Renal cortex interstitium (tissue), 15 donors: ENCODE measurements at places on chromosomes 5 and 9. TPM values are rescaled to one million over a fixed set of nuclear protein-coding genes. Genes with fewer than 3 reads are reported as not detected.

ARID3C gene
- polyA plus RNA-seq: not detected

EDIL3 gene
- 54.4 TPM for polyA plus RNA-seq

PHF24 gene
- 0.14 TPM for polyA plus RNA-seq

PDE6A gene
- polyA plus RNA-seq: 0.16 TPM

- no peak for DNase-seq
These were observed 55.3 kb downstream of the OR2K2 start for GRCh38 chr9:111274737-111275136.

DNA sequence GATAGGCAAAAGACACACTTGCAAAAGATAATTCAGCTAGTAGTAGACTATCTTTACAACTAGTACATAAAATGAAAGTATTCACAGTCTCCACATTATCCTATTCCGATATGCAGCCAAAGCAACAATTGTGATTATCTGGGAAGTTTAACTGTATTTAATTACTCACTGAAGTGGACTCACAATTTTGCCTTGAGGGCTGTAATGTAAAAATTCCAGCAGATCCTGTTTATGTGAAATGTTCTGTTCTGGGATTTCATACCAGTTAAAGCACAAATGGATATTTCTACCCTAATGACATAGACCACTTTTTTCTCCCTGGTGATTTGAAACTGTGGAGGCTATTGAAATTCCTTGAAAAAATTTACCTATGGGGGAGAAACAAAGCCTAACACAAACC is 474.4 kb upstream of the EDIL3 start:
- DNase-seq: no peak

DNA sequence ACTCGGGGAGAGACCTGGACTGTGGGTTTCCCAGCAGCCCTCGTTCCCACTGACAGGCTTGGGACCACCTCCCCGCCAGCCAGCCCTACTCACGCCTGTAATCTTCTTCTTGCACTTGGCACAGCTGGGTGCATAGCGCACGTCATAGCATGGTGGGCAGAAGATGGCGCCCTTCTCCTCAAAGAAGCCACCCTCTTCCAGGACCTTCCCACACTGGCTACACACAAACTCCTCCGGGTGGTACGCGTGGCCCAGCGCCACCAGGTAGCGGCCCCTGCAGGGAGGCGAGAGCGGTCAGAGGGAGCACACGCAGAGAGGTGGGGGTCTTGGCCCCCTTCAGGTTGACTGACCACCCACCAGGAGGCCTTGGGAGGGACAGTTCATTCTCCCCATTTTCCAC is 9.4 kb downstream of the PDLIM7 start:
- no peak for DNase-seq

CDKN2A gene
- polyA plus RNA-seq: 0.19 TPM

GRCh38 chr5:167664222-167664804 is 627.1 kb upstream of the WWC1 start:
- no peak for DNase-seq

GRCh38 chr9:9790216-9790872 is 822.5 kb downstream of the PTPRD start:
- peak; percentile 29 for DNase-seq

DNA sequence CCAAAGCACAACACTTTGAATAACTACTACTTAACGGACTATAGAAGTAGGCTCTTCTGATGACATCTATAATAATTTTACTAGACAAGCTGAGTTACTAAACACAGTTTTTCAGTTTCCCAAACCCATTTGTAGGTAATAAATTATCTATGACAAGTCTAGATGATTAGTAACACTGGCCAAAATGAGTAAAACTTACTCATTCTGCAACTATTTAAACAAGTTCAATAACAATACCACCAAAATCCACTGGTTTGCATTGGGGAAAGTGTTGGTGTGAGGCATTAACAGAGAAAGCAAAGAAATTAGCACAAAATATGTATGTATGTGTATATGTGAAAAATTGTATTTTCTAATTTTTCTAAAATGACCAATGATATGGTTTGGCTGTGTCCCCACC is 119.3 kb downstream of the NR2F1-AS1 start:
- DNase-seq: no peak

DNA sequence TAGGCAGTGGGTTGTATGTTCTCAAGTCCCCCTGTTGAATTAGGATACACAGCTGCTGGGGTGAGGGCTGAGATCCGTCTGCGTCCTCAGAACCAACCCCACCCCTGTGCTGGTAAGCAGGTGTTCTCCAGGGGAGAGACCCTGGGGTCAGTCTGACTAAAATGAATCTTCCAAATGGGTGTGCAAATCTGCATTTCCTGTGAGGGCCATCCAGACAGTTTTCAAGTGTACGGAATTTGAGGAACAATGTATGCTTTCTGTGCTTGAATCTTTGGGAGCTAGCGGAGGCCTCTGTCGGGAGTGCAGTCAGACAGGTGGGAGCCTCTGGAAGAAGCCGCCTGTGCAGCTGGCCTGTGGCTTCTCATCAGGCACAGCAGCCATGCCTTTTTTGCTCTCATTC is 122.9 kb downstream of the MACROH2A1 start:
- DNase-seq: no peak

GRCh38 chr9:33306037-33306436 is 15.7 kb downstream of the NFX1 start:
- DNase-seq: no peak

GFI1B gene
- polyA plus RNA-seq: 1.0 TPM

DNA sequence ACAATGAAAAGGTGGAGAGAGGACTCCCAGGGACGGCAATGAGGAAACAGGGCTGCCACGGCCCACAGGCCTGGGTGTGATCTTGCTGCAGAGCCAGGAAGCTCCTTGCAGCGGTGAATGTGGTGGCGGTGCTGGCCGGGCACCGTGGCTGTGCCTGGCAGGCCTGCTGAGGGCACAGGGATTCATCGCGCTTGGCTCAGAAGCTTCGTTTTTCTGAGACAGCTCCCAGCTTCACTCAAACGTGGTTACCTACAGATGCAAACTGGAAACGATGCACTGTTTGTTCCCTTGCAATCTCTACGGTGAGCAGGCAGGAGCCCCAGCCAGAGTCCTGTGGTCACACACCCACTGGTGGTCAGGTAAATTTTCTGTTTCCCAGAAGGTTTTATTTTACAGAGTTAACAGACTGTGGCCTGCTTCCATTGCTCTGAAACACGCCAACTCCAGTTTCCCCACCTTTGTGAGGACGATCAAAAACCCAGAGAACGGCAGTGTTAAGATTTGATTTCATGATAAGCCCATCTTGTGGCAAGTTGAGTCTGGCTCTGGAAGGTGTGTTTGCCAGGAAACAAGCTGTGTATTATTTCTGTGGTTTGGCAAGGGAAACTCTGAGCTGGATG is 183.9 kb downstream of the AUH start:
- no peak for DNase-seq
